ENCODE measurements at places on chromosomes 2 and 18. TPM values are rescaled to one million over a fixed set of nuclear protein-coding genes. Genes with fewer than 3 reads are reported as not detected.

The GKN2 gene
- total RNA-seq, result not detected

The DNER gene
- total RNA-seq, result 3.3 TPM

DNA sequence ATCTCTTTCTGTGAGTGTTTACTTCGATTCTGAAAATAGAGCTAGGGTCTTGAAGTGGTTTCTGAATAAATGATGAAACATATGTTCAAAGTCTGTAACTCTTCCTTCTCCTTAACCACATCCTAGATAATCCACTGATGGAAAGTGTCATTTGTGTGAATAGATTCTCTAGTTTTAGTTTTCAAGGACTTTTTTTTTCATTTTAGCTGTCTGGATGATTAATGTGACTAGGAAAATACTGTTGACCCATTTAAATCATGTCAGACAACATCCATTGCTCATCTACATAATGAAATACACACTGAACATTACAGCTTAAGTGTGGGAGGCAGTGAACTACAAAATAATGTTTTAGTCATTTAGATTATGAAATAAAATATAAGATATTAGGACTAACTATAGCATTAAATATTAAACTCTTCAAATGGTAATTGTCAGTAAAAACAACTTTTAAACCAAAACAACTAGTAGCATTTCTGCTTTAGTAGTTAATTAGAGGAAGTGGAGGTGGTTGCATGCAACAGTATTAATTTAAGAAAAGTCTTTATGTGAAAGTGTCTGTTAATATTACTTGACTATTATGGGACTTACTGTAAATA, 39.1 kb upstream of the DLX1 start:
- no peak for DNase-seq
- H3K27me3 ChIP-seq, result no peaks in the 10 kb centered on the region
- no peaks in the 10 kb centered on the region for H3K36me3 ChIP-seq
- no peaks in the 10 kb centered on the region for H3K4me1 ChIP-seq
- no peak overlapping the region for H3K27ac ChIP-seq

DNA sequence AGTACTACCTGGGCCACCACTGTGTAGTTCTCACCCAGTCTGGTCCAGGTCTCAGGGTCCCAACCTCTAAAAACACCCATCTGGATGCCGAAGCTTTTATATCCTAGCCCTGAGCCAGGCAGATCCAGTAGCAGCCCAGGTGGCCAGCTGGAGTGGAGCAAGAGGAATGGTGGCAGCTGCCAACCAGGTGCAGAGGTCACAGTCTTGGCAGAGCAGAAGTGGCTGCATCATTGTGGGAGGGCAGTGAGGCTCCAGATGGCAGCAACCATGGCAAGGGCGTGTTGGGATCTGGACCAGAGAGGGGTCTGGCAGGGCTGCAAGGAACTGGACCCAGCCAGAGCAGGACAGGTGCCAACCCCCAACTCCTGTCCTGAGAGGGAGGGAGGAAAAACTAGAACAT, 72.2 kb upstream of the AGAP1 start:
- H3K4me3 ChIP-seq, result no peak overlapping the region
- H3K27ac ChIP-seq, result no peak overlapping the region
- no peaks in the 10 kb centered on the region for H3K27me3 ChIP-seq
- DNase-seq, result no peak
